Stimulated activated CD8-positive, alpha-beta memory T cell treated with anti-CD3 and anti-CD28 coated beads, Interleukin-2, amount 100 ng/mL, for 1 hour (primary cell): ENCODE measurements at places on chromosomes 3 and 15.

- DNase-seq, result no peak
Observed at GRCh38 chr15:67146234-67146633, 80.8 kb downstream of the SMAD3 start.

DNA sequence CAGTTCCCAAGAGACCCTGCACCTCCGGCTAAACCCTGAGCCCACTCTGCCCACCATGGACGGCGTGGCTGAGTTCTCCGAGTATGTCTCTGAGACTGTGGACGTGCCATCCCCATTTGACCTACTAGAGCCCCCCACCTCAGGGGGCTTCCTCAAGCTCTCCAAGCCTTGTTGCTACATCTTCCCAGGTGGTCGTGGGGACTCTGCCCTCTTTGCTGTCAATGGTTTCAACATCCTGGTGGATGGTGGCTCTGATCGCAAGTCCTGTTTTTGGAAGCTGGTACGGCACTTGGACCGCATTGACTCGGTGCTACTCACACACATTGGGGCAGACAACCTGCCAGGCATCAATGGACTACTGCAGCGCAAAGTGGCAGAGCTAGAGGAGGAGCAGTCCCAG is 4.0 kb downstream of the MAP1A start:
- no peak for DNase-seq

DNA sequence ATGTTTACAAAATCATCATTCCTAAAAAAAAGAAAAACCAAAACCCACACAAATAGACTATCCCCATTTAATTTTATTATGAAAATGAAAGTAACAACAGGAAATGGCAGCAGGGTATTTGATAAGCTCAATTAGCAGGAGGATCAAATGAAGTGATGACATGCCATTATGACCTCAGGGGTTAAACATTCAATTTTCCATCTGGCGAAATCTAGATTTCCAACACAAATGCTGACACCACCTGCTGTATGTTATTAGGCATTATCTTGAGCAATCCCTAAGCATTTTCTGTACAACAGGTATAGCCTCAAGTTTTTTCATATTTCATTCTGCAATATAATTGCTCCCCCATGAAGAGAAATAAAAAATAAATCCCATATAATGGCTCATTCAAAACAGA is 57.1 kb downstream of the SHQ1 start:
- DNase-seq, result no peak

DNA sequence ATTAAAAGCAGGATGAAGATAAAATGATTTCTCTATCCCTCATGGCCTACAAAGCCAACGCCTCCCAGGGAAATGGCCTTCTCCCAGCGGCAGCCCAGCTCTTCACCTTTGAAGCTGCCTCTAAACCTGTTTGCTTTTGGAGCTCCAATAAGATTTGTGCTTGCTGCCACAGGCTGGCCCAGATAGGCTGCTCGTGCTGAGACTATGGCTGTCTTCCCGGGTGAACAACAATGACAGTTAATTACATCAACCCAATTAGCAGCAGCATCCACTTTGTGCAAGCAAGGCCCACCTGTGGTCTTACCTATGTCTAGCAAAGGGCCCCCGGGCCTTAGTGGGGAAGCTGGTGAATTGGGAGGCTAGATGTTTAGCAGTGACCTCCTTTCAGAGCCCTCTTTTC is 179.6 kb downstream of the P3H2 start:
- DNase-seq, result no peak

DNA sequence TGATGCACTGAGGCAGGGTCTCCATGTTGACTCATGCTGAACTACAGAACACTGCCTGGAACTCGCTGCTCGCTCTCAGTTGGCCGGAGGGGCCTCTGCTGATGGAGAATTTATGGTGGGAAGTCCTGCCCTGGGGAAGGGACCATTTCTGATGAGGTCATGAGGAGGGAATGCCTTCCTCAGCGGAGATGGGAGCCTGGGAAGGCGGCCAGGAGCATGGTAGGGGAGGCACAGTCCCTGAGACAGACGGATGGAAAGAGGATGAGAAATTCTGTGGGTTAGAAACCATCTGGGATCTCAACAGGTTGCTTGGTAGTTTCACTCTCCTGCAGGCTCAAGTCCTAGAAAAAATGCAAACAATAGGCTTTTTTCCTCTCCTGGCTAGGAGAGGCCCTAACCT is 56.8 kb upstream of the TPM1 start:
- no peak for DNase-seq

GRCh38 chr15:77497110-77497737 is 76.5 kb downstream of the HMG20A start:
- DNase-seq, result no peak

DNA sequence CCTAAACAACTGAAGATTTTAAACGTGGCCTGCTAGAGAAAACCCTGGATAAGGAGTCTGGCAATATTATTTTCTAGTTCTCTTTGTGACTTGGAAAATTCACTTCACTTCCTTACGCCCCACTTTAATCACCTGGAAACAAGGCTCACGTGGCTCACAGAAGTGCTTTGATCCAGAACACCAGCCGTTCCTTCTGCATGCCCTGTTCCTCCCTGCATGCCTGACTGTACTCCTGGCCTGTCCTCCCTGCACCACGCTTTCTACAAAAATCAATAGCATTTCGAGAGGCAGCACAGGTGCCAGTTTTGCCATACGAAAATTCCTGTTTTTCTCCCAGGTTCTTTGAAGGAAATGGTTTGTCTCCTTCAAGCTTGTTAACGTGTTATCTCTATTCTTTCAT is 474.2 kb upstream of the RGMA start:
- no peak for DNase-seq

DNA sequence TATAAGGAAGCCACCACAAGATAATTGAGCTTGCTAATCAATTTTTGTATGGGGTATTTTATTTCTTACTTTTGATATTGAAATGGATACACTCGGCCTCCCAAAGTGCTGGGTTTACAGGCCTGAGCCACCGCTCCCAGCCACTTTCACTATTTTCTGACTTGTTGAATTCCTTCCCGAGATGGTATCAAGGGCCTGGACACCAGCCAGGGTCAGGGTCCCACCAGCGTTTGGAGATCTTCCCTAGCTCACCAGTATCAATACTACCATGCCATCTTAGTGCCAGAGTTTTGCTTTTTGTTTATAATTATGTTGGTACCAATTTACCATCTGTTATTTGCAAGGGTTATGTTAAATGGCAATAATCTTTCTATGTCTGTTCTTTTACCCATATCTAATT is 5.5 kb upstream of the SELENOT start:
- DNase-seq, result no peak

DNA sequence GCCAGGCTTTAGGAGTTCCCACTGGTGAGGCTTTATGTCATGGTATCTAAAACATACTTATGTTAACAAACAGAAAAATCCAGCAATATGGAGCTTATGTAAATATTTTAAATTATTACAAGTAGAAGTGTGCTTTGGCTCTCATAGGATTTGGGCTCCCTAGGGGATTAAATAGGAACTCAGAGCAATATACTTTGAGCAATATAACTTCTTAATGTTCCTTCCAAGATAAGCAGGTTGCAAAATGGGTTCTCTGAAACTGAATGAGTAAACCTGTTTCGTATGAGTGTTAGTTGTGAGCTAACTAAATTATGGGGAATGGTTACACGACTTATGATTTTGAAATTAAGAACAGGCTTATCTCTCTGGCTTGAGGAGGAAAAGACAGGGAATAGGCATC is 366.1 kb upstream of the ZNF385D start:
- no peak for DNase-seq

DNA sequence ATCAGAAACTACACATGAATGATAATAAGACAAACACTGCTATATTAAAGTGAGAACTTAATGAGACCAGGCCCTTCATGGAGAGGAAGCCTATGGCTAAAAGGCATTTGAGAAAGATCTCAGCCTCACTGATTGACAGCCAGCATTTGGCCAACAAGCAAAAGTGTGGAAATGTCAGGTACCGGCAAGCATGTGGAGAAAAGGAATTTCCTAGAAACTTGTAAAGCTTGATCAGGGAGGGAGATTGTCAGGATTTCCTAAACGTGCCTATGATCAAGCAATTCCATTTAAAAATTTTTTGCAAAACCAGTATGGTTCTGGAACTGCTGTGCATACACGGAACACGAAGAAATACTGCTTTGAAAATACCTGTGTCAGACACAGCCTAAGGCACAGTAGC is 220.3 kb upstream of the ATP10A start:
- no peak for DNase-seq

DNA sequence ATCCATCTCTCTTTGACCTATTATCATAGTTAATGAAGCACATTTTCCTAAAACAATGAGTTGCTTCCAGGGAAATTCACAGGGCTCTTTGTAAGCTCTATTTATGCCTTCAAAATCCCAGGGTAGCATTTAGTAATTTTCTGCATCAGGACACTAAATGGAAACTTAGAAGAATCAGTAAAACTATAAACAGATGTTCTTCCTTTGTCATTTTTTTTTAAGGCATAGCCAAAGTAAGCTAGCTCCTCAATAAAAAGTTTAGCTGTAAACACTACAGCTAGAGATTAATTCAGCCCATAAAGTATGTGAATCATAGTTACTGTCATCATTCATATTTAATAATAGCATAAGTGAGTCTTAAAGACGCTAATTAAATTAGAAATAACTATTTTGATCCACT is 79.3 kb downstream of the RPL22L1 start:
- DNase-seq, result no peak

DNA sequence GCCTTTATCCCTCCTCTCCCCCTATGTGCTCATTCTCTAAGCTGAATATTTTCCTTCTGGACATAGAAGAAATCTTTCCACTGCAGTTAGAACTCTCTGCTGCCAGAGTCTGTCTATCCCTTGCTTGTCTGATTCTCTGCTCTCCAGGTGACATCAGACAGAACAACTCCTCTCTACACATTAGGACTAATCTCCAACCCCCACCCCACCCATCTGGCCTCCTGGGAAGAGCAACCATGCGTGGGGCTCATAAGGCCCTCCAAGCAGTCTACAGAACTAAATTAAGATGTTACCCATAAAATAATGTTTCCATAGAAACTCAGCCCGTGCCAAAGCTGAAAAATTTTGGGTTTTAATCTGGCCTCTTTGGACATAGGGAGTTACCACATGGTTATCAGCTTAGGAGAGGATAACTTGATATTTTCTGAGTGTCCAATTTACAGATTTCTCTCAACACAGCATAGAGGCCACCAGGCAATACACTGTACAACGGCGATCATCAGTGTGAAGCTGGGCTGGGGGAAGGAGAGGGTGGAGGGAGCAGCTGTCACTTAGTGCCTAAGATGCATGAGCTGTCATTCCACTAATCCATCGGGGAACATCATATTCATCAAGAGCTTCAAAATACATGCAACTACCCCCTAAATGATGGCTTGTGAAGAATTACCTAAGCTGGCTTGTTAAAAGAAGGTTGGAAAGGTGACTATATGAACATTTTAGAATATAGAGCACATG is 199.4 kb downstream of the CLSTN2 start:
- no peak for DNase-seq

DNA sequence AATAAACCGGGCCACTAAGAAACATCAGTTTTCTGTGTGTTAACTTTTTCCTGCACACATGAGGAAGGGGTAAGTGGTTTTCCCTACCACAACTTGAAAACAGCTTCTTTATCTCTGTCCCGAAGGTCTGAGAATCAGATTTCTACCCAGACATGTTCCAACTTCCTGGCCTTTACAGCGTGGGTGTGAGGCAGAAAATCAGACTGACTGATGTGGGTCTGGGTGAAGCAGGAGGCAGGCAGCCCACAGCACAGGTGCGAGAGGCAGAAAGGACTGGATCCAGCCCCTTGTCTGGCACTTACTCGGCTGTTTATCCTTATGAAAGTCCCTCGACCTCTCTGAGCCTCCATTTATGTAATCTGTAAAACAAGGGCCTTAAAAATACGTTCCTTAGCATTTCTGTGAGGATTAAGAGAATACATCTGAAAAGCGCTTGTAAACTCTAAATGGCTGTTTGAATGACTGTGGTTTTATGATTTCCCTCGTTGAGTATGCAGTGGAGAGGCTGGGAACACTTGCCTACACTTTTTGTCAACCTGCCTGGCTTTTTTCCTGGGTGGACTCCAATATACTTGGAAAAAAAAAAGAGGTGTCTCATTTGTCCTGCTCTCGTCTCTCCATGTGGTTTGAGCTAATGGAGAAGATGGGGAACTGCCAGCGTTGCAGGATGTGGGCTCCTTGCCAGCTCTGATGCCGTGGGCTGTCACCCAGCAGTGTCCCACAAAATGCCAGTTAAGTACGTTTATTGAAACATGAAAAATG is 3.1 kb downstream of the AGBL1 start:
- no peak for DNase-seq

DNA sequence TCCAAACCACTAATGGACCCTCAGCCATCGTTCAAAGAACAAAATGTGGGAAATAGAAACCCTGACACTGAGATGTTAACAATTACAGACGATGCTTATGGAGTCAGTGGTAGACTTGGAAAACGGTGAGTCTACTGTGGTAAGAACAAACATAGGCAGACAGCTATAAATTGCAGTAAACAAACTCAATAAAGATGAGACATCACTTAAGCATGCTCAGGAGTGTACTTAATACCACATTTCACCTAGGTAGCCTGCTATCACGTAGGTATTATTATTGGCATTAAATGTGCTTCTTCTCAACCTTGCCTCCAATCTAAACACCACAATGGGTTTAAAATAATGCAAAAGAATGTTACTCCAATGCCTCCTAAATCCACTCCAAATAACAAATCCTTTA is 2.5 kb downstream of the OSBPL10 start:
- no peak for DNase-seq

- DNase-seq, result no peak
Observed at GRCh38 chr3:136050250-136050649, 84.7 kb downstream of the PPP2R3A start.

DNA sequence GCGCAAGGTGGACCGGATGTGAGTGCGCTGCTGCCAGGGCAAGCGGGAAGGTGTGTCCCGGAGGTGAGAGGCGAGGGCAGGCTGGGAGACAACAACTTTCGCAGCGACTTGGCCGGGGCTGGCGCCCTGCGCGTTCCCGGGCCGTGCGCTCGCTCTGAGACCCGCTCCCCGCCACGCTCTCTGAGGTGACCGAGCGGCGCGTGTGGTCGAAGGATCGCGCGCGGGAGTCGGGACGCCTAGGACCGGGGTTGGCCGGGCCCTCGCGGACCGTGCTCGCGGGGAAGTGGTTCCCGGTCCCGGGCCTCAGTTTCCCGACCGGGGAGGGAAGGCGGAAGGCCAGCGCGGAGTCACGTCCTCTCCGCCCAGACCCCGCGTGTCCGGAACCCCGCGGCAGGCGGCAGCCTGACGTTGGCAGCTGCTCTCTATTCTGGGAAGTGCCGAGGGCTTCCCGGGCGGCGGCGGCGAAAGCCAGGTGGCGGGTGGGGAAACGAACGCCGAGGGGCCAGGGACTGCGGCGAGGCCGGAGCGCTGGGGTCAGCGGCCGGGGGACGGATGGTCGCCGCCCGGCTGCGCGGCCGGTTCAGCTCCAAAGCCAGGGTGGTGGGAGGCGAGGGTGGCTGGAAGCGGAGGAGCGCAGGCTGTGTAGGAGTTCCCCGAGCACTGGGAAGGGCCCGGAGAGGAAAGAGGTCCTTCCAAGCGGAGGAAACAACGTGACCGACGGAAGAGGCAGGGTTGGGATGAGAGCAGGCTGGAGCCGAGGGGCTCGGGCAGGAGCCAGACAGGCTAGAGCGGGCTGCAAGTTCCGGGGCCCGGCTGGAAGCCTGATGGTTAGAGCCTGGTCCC is 1.0 kb upstream of the IGF2BP2 start:
- no peak for DNase-seq

GRCh38 chr3:46871222-46871621 is 6.3 kb upstream of the PTH1R start:
- no peak for DNase-seq

- DNase-seq, result no peak
Observed at GRCh38 chr15:53563627-53564026, 195.8 kb downstream of the WDR72 start.
